ENCODE measurements at places on chromosomes 5 and 9.

DNA sequence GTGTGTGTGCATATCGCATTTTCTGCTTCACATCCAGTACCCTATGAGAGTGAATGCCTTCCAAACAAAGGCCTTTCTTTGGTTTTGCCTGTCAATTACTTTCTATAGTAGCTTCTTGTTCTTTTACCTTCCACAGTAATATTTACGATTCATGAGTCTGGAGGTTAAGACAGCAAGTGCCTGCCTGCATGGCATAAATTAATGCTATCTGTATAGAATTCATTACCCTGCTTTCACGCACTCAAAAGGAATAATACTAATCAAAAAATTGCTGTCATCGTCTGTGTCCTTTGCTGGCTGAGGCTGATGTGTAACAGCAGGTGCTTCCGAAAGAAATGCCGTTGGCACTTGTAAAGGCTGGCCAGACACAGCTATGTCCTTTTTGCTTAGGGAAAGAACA lies 1304.4 kb upstream of the CDH6 start:
- no peak for DNase-seq

GRCh38 chr9:90070056-90070455 lies 465.2 kb downstream of the GADD45G start:
- DNase-seq: no peak

DNA sequence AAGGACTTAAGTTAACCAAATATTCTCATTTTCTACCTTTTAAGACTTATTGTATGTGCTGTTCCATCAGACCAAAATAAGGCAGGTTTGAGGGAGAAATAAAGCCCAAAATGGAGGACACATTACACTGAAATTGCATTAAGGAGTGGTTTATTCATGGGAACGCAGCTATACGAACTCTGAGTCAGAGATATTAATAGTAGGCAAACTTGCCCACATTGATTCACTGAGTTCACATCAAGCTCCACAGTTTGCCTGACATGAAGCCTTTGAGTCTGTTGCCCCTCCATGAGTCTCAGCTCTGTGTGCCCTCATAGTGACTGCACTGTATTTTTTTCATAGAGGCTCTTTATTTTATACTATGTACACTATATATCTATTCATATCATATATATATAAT lies 135.0 kb upstream of the SNX2 start:
- DNase-seq: no peak

DNA sequence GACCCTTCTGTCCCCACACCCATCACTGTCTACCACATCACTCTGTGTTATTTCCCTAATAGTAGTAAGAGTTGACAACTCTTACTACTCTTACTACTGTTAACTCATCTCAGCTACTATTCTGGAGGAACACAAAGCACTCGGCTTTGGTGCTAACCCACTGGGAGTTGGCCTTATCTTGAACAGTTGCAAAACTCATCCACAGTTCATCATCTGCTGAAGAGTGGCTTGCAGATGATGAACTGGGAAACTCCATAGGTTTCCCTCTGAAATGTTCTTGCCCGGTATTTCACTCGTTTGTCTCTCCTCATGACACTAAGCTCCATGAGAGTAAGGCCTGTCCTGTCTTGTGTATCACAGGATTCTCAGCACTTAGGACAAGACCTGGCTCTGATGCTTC lies 221.4 kb downstream of the NR3C1 start:
- no peak for DNase-seq

DNA sequence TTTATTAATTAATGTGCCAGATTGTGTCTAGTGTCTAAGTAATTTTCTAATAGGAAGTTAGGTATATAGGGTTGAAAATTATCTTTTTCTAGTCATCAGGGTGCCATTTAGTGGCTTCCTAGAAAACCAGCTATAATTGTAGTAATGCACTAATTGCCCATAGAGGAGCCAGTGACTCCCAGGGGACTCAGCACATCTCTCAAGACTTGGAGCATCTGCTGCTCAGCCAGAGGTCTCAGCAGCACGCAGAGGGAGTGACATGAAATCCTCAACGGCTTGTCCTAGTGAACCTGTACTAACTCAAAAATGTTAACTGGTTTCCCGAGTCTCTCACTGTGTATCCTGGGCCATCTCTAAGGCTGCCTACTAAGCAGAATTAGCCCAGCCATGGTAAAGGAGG lies 78.2 kb upstream of the MAN2A1 start:
- DNase-seq: no peak

GRCh38 chr5:62403411-62404250 lies at the start of gene DIMT1:
Gene DIMT1, minus strand, starts transcription at chr5:62403905. Its CDS starts 133 bp downstream, at chr5:62403772.
- peak; percentile 78 for DNase-seq

- no peak for DNase-seq
These were observed at the start of gene SV2C for GRCh38 chr5:76082772-76083554. Gene SV2C, plus strand, starts transcription at chr5:76083383. Its CDS starts 48,368 bp downstream, at chr5:76131751.

GRCh38 chr9:133945314-133945975 lies 46.7 kb downstream of the VAV2 start:
- no peak for DNase-seq

- DNase-seq: no peak
These were observed 319.5 kb downstream of the ADGRV1 start for GRCh38 chr5:90878081-90878480.

- DNase-seq: no peak
These were observed 35.4 kb downstream of the SEMA6A start for GRCh38 chr5:116539222-116539621.

DNA sequence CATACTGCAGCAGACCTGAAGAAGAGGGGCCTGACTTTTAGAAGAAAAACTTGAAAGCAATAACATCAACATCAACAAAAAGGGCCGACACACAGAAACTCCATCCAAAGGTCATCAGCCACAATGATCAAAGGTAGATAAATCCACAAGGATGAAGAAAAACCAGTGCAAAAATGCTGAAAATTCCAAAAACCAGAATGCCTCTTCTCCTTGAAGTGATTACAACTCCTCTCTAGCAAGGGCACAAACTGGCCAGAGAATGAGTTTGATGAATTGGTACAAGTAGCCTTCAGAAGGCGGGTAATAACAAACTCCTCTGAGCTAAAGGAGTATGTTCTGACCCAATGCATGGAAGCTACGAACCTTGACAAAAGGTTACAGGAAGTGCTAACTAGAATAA lies 186.2 kb upstream of the RAI14 start:
- no peak for DNase-seq

DNA sequence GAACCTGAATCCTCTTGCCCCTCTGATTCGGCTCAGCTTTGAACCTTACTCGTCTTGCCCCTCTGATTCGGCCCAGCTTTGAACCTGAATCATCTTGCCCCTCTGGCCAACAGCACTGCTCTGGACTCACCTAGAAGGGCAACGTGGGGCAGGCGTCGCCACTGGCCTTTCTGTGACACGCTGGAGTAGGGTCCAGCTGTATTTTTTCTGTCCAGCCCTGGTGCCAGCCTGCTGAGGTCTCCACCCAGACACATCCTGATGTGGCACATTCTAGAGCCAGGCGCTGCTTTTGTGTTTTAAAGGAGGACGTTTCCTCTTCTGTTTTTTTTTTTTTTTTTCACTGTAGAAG lies 15.2 kb upstream of the CPEB4 start:
- no peak for DNase-seq

- DNase-seq: no peak
These were observed 42.8 kb upstream of the SLIT3 start for GRCh38 chr5:169343766-169344165.

DNA sequence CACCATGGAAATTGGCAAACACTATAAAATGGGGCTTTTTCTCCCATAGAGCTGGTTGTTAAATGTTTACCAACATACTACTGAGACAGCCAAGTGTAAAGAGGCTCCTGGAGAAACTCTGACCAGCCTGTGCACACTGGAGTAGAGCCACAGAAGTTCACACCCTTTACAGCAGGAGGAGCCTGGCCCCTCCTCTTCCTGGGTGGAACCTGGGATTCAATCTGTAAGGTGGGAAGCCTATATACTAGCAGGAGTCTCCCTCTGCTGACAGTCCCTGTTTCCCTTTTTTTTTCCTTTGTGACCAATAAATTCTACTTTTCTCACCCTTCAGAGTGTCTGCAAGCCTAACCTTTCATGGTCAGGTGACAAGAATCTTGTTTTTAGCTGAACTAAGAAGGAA lies 10.4 kb upstream of the SLC30A5 start:
- DNase-seq: no peak

- no peak for DNase-seq
These were observed 63.1 kb upstream of the RETREG1 start for GRCh38 chr5:16679863-16680262.

DNA sequence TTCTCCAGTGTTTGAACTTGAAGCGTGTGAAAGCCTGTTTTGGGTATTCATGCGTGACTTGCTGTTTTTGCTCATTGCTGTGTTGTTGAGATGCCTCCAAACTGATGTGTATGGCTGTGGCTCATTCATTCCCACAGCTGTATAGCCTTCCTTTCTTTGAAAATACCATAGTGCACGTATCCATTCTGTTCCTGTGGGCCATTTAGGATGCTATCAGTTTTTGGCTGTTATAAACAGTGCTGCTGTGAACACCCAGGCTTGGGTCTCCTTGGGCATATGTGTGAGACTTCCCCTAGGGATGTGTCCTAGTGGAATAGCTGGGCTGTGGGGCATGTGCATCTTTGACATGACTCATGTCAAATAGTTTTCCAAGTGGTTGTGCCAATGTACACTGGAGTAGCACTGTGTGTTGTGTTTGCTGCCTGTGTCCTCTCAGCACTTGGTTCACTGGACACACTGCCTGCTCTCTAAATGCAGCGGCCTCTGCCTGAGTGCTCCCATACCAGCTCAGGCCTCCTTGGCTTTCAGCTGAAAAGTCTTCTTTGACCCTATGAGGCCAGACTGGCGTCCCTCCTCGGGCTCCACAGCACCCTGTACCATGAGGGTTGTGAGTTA lies 102.6 kb upstream of the TBC1D2 start:
- DNase-seq: no peak

DNA sequence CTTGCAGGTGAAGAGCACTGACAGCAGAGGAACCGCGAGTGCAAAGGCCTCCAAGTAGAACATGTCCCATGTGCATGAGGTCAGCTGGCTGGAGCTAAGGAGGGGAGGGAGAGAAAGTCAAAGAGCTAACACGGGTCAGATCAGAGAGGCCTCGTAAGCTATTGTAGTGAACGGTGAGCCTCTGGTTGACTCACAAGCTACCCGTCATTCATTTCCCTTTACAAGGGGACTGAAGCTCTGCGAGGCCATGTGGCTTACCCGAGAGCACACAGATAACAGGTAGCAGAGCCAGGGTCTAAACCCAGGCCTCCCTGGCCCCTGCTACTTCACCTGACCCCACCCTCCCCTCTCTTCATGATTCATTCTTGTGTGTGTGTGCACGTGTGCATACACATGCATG lies 152.7 kb upstream of the ADRA1B start:
- DNase-seq: no peak

DNA sequence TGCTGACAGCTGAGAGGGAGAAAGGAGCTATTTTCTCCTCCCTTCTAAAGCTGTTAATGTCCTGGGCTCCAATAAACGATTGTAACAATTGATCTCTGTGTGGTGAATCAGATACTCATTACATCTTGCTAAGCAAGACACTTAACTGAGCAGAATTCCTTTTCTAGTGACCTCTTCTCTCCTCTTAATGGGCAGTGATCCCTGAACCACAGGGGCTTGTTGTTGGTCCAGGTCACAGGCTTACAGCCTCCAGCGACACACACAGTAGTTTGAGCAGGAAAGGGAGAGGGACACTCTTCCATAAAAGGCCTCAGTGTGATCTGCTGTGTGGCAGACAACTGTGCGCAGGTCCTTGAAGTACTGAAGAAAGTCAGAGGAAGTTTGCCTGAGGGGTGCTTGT lies 58.5 kb upstream of the MYO10 start:
- DNase-seq: no peak

GRCh38 chr5:81852291-81853029 lies 101.6 kb upstream of the SSBP2 start:
- DNase-seq: no peak

GRCh38 chr5:6333182-6333905 lies 45.0 kb downstream of the MED10 start:
- DNase-seq: no peak

- no peak for DNase-seq
These were observed 93.5 kb downstream of the PPP2R2B start for GRCh38 chr5:146785065-146785464.

GRCh38 chr5:134174841-134175839 lies 1.6 kb downstream of the SKP1 start:
- no peak for DNase-seq

GRCh38 chr5:169242849-169243186 lies 58.1 kb downstream of the SLIT3 start:
- no peak for DNase-seq

DNA sequence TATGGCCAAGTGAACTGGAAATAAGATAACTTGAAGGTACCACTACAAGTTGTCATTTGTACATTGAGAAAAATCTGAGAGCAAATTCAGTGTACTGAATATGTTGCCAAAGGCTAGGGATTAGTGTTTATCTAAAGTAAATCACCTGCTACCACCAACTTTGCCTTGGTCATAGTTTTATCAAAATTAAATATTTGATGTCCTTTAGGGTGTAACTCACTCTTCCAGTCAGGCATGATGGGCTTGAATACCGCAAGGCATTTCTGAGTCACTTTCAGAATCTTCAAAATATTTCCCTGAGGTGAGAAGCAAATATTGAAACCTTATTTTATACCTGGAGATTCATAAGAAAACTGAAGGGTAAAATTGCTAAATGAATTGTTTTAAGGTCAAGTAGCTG lies 1338.6 kb upstream of the ACO1 start:
- no peak for DNase-seq

- DNase-seq: no peak
These were observed 83.7 kb downstream of the TMEM215 start for GRCh38 chr9:32867026-32867425.

DNA sequence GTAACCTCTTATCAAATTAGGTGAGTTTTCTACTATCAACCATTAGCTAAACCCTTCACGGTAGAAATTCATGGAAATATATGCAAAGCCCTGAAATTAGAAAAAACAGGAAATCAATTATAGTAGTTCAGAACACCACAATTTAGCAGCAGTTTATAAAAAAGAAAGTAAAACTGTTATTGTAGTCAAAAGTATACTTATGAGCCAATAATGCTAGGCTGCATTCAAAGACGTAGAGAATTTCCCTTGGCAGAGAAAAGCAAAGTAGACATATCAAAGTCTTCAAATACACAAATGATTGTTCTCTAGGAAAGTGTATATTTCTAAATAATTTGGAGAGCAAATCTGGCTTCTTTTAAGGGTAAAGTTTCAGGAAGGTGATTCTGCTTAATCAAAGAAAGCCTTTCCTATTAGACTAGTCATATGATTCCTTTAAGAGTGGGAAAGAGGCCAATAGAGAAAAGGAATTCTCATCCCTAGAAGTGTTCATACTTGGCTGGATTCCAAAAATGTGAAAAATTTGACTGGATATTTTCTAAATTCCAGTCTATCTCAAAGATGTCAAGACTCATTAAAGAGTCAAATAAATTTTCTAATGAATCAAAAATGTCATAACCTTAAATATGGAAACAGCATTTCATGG lies 185.5 kb downstream of the SMC2 start:
- no peak for DNase-seq

DNA sequence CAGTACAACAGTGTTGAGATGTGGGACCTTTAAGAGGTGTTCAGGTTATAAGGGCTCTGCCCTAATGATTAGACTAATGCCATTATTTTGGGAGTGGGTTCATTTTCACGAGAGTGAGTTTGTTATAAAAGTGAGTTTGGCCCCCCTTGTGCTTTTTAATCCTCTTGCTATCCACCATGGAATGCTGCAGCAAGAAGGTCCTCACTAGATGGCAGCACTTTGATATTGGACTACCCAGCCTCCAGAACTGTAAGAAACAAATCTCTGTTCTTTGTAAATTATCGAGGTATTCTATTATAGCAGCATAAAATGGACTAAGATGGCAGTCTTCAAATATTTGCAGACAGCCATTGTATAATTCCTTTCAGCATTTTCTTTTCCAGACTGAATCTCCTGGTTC lies 212.4 kb downstream of the LRRC70 start:
- no peak for DNase-seq

- no peak for DNase-seq
These were observed 1.3 kb downstream of the CEL start for GRCh38 chr9:133063159-133063499.
